ENCODE measurements at places on chromosomes 11 and 22.

DNA sequence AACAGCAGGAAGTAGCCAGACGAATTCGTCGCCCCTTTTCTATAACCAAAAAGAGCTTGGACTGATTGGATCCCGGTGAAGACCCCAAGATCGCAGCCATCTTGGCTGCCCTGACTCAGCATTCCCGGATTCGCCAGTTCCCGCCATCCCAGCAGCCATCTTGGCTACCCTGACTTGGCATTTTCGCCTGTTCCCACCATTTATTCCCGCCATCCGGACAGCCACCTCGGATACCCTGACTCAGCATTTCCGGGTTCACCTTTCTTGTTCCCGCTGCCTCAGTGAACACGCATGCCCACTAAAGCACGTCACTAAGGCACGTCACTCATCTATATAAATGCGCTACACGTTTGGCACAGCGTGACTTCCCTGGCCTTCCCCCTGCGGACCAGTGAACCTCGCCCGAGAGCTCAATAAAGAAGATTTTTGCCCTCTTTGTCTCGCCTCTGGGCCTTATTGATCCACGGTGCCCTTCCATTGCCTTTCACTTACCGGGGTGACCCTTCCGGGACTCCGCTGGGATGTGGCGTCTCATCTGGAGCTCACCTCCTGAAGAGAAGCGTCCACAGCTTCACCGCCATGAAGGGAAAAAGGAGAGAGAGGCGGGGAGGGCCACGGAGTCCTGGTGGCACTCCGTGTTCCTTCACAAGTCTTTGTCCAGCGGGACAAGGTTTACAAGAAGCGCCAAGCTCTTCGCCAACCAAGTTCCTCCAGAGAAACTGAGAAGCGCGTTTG, 4.0 kb upstream of the OR56A3 start:
- DNase-seq, result peak; percentile 75

DNA sequence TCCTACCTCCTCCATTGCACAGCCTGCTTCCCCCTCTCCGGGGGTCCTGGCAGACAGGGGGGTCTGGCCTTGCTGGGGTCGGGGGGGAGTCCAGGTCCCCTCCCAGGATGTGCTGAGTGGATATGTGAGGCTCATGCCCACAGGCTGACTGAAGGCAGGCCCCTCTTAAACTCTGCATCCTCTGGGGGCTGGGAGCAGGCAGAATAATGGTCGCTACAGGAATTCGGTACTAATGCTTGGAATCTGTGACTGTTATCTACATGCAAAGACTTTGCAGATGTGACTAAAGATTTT, 1.6 kb upstream of the SUN2 start:
- DNase-seq, result no peak

GRCh38 chr11:27081056-27081455, 40.4 kb downstream of the BBOX1 start:
- no peak for DNase-seq

- DNase-seq, result no peak
Observed at GRCh38 chr11:15641271-15642045, 526.7 kb downstream of the INSC start.

- no peak for DNase-seq
Observed at GRCh38 chr11:122038543-122038942, 77.5 kb downstream of the BLID start.

- DNase-seq, result no peak
Observed at GRCh38 chr22:44650806-44651205, 51.2 kb upstream of the PRR5 start.
